SW480 (cell line): ENCODE measurements at places on chromosomes 12 and 14.

- DNase-seq: no peak
These were observed 80.4 kb downstream of the FOXN4 start for GRCh38 chr12:109228664-109229063.

DNA sequence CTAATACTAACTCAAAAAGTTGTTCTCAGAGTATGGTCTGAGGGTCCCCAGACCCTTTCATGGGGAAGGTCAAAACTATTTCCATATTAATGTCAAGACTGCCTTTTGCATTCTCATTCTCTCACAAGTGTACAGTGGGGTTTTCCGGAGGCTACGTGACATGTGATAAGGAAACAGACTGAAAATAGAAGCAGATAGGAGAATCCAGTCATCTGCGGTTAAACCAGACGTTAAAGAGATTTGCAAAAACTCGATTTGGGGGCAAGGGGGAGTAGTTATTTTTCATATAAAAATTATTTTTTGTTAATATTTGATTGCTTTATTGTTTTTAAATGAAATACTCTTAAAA is 1.0 kb upstream of the NAP1L1 start:
- DNase-seq: no peak

DNA sequence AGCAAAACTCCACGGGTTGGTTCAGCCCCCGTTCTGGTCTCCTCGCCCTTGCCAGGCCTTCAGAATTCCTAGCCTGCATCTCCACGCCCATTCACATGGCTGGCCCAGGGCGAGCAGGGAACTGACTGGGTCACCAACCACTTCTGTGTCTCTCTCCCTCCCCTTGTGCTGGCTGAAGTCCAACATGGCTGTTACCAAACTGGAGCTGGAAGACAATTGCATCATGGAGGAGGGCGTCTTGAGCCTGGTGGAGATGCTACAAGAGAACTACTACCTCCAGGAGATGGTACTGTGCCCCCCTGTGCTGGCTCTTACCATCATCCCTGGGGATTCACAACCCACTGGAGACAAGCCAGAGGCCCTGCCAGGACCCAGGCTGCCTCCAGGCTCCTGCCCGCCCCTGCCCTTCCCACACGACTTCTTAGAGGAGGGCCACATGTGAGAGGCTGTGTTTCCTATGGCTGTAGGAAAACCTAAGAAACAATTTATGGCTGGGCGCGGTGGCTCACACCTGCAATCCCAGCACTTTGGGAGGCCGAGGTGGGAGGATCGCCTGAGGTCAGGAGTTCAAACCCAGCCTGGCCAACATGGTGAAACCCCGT is 9.9 kb downstream of the LRRC74A start:
- DNase-seq: no peak

- no peak for DNase-seq
These were observed 24.3 kb upstream of the TMEM106C start for GRCh38 chr12:47939009-47939601.

DNA sequence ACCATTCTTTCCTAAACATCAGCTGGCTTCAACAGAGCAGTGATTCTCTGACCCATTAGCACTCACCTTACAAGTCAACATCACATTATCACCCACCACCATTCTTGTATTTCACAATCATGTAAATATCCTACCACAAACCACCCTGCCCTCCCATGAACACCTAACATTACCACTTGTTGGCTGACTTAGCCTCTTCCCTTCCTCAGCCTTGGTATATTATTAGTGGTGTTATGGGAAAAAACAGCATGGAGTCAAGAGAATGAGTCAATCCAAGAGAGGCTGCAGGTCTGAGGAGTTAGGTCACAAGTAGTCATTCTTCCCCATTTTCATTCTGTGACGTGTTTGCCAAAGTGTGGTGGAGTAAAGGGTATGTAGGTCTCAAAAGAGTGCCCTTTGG is 22.3 kb upstream of the MGP start:
- no peak for DNase-seq

GRCh38 chr12:113261847-113262470 is 40.7 kb downstream of the TPCN1 start:
- no peak for DNase-seq
